CD4-positive, alpha-beta T cell (primary cell): ENCODE measurements at places on chromosomes 7 and 10.

DNA sequence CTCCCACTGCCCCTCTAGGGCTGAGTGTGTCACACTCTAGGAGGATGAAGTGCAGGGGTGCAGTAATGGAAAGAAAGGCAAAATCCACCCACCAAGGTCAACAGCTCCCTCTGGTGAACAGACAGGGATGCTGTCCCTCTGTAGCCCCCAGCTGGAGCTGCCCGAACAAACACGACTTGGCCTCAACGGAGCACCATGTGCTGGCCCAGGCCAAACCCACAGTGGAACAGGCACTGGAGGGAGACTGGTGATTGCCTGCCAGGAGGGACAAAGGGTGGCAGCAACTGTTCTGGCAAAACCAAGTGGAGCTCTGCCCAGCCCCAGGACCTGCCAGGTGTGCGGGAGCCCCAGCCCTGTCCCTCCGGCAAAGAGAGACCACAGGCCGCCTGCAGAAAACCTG is 20.7 kb downstream of the PDIA4 start:
- no peak for DNase-seq

DNA sequence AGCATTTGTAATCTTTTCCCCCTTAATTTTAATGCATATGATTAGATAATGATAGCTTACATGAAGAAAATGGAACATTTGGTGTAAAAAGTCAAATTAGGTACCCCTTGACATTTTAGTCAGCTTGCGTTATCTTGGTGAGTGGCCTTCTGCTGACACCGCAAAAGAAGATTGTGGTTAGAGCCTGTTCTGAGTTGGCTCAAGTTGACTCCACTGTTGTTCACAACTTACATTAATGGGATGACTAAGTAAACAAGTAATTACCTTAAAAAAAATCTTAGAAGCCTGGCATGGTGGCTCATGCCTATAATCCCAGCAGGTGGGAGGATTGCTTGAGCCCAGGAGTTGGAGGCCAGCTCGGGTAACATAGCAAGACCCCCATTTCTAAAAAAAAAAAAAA is 24.2 kb downstream of the TRRAP start:
- DNase-seq = no peak

- DNase-seq = no peak
Measured at GRCh38 chr10:50432211-50433009, 181.1 kb upstream of the ASAH2 start.

GRCh38 chr7:108456845-108457540 is 757 bp upstream of the NRCAM start:
- no peak for DNase-seq

GRCh38 chr7:124310934-124311390 is 278.1 kb upstream of the TMEM229A start:
- no peak for DNase-seq
